ENCODE measurements at places on chromosomes 1 and 21.

DNA sequence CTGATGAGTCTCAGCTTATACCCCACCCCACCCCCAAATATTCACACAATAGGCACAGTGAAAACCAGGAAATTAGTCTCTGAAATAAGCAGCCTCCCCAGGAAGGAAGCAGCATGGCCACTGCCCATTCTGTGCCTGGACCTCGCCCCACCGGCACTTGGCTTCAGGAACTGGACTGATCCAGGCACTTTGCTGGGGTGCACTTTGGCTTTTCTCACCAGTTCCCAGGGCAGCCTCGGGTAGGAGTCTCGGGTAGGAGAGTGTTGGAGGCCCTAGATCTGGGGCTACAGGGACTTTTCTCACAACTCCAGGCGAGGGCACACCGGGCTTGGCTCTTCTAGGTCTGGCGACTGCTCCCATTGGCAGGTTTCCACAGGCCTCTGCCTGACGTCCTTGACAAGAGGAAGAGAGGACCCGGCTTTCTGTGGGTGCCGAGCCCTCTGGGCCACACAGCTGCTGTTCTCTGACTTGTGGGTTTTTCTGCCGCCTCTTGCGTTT is 18.7 kb downstream of the ADARB1 start:
- no peak for DNase-seq

GRCh38 chr1:184622136-184622823 is 132.4 kb downstream of the EDEM3 start:
- DNase-seq = peak; percentile 99

GRCh38 chr21:27681038-27681437 is 714.1 kb upstream of the ADAMTS5 start:
- no peak for DNase-seq

DNA sequence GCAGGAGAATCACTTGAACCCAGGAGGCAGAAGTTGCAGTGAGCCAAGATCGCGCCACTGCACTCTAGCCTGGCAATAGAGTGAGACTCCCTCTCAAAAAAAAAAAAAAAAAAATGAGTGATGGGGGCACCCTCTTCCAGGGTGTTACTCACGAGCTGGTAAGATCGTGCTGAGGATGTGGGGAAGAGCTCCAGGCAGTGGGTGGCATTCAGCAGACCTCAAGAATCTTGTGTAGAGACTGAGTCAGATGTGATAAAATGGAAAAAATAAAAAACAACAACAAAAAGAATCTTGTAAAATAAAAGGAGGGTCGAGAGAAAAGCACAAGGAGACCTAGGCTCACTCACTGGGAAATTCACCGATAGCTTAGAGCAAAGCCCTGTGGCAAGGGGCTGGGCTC is 38.5 kb downstream of the EPHA2 start:
- DNase-seq = no peak

DNA sequence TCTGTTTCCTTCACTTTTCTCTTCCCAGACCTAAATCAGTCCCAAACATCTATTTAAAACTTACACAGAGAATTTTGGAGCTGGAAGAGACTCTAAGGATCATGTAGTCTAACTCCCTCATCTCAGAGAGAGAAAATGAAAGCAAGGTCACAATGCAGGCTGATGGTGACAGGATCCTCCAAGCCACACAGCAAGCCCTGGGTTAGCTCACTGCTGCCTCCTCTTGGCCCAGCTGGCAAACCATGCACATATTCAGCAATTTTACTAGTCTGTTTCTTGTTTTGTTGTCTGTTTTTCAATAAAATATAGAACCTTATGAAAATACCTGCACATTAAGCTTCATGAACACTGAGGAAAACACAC is 27.7 kb upstream of the LY9 start:
- no peak for DNase-seq

DNA sequence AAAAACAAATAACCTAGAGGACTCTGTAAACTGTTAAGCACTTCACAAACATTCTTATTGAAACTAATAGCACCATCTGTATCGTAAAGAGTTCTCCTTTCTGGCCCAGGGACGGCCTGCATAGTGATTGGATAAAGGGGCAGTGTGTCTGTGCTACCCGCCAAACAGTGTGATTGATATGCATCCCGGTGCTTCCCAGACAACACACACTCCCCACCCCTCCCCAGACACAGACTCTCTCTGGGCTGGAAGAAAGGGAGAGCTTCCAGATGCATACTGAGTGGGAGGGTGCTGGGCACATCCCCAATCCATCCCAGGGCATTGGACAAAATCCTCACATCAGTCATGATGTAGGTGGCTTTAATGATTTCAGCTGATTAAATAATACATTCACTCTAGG is 3.7 kb downstream of the HSD11B1 start:
- DNase-seq = no peak

DNA sequence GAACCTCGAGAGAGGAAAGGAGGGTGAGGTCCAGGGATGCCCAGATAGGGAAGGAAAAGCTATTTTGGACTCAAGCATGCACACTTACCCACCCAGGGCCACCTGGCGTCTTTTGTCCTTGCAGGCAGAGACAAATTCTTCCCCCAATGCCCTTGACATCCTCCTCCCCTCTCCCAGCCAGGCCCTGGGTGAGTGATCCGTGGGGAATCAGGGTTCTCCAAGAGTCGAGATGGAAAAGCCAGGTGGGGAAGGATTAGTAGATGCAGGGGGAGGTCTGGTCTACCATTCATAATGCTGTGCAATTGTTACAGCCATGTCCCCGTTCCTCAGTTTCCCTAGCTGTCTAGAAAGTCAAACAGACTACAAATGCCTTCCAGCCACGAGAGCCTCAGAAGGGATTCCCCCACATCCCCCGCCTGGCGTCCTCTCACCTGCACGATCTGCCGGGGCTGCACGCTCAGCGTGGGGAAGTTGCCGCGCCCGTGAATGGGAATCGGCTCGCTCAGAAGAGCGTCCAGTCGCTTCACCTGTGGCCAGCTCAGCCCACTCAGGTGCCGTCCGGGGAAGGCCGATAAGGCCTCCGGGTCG is 580 bp downstream of the TENT5B start:
- no peak for DNase-seq

GRCh38 chr1:39438042-39438441 is 53.4 kb upstream of the BMP8A start:
- DNase-seq = no peak

DNA sequence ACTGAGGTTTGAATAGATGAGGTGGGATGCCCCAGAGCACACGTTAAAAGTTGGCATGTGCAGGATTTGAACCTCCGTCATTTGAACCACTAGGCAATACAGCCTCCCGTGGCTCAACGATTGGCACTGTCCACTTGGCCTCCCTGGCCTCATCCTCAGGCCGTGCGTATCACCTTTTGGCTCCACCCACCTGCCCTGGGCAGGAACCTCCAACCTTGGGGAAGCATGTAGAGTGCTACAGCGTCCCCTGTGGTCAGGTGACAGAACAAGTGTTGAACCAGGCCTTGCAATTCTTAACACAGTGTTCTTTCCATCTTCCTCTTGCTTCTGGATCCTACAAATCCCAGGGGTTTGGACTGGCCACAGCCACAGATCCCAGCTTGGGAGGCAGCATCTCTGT is 112.6 kb downstream of the PAX7 start:
- DNase-seq = no peak

- DNase-seq = no peak
These were observed 1.8 kb downstream of the TMED5 start for GRCh38 chr1:93178418-93178817.

DNA sequence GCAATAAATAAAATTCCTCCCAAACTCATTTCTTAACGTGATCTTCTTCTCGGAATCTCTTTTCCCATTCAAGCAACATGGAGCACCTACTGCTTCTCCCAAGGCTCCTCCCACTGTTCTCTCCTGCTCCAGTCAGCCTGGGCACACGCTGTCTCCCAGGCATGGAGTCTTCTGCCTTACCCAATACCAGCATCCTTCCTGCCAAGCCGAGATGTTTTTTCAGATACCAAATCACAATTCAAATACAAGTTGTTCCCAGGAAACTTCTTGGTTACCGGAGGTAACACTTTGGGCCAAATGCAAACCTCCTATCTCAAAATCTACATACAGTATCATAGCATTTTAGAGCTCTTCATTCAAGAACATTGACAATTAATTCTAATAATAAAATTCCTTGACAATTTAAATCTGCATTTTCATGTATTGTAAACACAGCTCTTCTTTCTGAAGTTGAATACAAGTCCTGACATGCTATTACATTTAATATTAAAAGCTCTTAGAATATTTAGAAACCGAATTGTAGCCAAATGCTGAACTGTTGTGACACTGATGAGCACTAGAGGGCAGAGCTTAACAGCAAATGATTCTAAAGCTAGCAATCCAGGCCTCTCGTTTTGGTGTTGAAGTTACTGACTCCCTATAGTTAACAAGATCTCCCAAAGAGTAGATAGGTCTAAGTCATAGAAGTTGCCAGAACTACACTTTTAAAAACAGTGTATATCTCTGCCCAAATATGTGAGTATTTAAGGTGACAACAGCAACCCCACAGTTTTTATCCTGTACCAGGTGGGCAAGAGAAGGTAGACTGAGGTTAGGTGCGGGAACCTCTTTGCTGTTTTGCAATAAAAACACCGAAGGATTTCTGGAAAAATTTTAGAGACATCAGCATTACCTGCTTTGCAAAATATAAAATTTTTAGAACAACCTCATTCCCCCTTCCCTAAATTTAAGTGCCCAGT is 52.3 kb downstream of the BCAR3 start:
- no peak for DNase-seq

- DNase-seq = no peak
These were observed 128.9 kb downstream of the HIVEP3 start for GRCh38 chr1:41789661-41790330.

GRCh38 chr1:96464991-96465390 is 256.6 kb upstream of the PTBP2 start:
- no peak for DNase-seq

GRCh38 chr1:94061513-94062443 is 59.2 kb downstream of the ABCA4 start:
- no peak for DNase-seq

DNA sequence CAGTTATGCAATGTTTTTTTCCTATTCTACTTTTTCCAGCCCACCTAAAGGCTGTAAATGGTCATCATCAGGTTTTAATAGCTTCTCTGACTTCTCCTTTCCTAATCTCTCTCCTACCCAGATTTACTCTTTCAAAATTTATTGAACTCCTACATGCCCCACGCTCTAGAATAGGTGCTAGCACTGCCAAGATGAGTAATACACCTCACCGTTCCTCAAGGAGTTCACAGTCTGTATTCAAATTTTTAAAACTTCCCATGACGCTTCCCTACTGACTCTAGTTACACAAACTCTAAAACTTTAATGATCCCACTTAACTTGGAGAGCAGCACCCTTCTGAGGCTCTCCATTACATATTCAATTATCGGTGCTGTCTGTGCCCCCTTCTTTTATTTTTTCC is 51.6 kb downstream of the ALG14 start:
- no peak for DNase-seq

DNA sequence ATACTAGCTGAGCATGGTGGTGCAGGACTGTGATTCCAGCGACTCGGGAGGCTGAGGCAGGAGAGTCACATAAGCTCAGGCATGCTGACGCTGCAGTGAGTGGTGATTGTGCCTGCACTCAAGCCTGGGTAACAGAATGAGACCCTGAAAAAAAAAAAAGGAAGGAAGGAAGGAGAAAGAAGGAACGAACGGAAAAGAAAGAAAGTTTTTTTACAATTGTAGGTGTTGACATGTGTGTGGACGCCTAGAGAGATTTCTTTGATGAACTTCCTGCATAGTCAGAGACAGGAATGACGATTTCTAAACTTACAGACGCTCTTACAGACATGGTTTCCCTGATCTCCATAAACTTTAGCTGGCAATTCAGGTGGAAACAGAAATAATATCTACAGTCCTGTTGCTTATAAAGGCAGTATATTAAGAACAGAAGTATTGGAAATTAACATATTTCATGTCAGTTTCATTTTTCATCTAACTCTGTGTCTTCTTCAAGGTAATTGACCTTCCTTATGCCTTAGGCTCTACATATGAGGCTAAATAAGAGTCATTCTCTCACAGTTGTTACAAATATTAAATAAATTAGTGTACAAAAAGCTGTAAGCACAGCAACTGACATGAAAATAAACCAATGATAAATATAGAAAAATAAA is 4.1 kb downstream of the SAMSN1 start:
- DNase-seq = no peak

- DNase-seq = no peak
These were observed 20.0 kb upstream of the BACE2 start for GRCh38 chr21:41147979-41148355.

DNA sequence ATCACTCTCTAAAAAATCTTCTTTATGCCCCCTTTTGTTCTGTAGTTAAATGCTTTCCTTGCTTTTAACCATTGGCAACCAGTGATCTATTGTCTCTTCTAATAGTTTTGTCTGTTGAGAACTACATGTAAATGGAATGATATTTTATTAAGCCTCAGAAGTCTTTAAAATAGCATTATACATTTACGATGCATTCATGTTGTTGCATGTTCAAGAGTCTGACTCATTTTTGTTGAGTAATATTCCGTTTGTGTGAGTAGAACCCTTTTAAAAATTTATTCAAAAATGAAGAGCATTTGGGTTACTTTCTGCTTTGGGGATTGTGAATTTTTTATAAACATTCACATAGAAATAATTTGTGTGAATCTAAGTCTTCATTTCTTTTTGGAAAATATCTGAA is 1352.9 kb downstream of the NCAM2 start:
- no peak for DNase-seq

DNA sequence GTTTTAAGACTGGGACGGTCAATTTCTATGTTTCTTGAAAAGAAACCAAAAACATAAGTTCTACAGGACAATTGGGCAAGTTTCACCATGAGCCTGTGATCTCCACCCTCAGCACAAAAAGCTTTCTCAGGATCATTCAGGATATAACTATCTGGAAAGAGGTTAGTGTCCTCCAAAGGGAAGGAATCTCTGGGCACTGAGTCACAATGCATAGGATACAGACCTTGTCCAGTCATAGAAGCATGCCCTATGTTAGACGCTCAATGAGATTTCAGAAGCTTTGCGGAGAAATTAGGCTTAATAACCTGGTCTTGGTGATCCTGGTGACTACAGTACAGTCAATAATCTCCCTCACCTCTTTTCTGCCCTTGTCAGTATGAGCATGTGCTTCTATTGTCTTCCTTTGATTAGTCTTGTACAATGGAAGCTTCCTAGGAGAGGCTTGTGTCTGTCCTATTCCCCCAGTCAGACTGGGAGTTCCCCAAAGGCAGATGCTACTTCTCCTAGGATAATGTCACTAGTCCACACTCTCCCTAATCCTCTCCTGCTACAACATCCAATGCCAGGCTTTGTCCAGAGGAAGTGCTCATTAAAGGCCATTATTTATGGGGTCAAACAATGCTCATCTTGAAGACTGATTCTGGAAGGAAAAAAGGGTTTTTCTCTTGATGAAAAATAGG is 97.4 kb downstream of the KCNH1 start:
- no peak for DNase-seq

DNA sequence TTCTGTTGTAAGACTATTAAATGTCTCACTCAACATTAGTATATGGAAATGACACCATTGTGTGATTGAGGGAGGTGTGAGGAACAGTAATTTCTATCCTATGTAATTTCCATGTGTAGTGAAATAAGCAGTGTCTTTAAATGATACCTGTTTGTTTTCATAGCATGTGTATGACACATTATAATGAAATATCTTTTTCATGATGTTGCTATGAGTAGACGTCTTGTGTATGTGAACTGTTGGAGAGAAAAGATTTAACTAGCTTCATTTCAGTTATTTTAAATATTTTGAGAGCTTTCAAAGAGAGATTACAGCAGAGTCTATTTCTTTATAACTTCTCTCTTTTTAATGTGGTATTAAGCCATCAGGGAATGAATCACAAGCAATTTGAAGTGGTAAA is 71.5 kb upstream of the QSOX1 start:
- no peak for DNase-seq

- no peak for DNase-seq
These were observed 5.8 kb upstream of the MMEL1 start for GRCh38 chr1:2638466-2639115.

- DNase-seq = peak; percentile 56
These were observed 731.6 kb downstream of the MATN1 start for GRCh38 chr1:29991815-29992214.

Data from vagina (tissue), 2 donors.